ENCODE measurements at places on chromosomes 1 and 21.

GRCh38 chr1:155167166-155168104 is 5.7 kb downstream of the KRTCAP2 start:
- DNase-seq: peak; percentile 92

GRCh38 chr1:45259053-45259452 is 52.6 kb upstream of the ZSWIM5 start:
- no peak for DNase-seq

GRCh38 chr1:37282764-37283163 is 191.6 kb upstream of the ZC3H12A start:
- no peak for DNase-seq

- peak; percentile 45 for DNase-seq
Measured at GRCh38 chr1:18109756-18110597, 2.4 kb downstream of the IGSF21 start.

- DNase-seq: no peak
Measured at GRCh38 chr1:5753549-5754421, 238.4 kb downstream of the NPHP4 start.

GRCh38 chr1:43069461-43070050 is 102.5 kb downstream of the EBNA1BP2 start:
- no peak for DNase-seq

- no peak for DNase-seq
Measured at GRCh38 chr1:62962901-62963776, 179.2 kb downstream of the ATG4C start.

DNA sequence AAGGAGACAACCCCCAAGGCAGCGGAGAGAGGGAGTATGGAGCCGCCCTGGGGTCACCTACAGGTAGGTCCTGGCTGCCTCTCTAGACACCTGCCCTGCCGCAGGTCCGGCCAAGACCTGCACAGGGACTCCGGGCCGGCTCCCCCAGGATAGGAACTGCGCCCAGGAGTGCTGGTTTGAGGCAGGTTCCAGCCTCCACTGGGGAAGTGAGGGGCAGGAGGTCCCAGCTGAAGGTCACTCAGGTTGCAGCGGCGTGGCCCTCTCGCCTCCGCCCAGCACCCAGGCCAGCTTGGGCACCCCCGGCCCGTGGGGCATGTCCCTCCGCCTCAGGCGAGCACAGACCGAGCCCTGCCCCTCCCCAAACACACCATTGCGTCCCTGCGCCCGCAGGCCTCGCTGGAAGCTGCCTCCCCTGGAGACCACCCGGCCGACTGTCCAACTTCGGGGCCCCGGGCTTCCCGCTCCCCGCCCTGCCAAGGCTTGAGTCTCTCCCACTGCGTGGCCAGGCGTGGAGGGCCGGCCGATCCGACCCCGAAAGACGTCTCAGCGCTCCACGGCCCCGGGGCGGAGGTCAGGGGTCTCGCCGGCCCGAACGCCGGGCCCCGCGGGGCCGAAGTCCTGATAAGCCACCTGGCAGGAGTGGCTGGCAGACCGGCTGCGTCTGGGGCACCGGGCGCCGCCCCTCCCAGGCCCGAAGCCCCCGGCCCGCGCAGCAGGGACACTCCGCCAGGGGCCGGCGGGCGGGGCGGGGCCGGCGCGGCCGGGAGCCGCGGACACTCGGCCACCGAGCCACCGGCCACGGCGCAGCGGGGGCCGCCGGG is 1.4 kb upstream of the SKI start:
- no peak for DNase-seq

DNA sequence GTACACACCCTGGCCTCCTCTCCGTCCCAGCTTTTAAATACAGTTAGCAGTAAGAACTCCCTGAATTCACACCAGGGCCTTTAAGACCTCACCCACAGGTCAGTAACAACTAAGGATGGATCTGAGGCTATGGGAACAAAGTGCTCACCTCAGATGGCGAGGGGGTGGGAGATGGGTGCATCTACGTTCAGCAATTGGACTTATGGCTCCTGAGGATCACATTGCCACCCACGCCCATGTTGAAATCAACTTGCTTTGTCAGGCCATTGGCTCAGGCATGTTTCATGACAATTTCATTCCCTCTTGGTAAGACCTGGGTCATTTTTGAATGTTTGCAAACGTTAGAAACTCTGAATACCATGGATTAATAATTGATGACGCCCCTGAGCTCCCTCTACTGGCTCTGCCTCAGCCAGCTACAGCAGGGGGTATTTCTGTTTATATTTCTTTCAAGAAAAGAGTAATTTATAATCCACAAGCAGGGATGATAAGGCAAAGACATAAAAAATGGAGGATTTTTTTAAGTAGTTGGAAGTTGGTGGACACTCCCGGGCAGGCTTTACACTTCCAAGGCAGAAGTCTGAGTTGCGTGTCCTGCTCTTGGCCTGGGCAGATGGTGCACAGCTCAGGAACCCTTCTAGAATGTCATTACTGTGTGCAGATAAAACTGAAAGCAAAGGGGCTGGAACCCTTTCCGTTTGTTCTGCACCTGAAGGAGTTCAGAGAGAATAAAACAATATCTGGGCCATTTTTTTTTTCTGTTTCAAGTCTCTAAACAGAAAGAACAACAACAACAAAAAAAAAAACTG is 13.7 kb upstream of the LBR start:
- no peak for DNase-seq

DNA sequence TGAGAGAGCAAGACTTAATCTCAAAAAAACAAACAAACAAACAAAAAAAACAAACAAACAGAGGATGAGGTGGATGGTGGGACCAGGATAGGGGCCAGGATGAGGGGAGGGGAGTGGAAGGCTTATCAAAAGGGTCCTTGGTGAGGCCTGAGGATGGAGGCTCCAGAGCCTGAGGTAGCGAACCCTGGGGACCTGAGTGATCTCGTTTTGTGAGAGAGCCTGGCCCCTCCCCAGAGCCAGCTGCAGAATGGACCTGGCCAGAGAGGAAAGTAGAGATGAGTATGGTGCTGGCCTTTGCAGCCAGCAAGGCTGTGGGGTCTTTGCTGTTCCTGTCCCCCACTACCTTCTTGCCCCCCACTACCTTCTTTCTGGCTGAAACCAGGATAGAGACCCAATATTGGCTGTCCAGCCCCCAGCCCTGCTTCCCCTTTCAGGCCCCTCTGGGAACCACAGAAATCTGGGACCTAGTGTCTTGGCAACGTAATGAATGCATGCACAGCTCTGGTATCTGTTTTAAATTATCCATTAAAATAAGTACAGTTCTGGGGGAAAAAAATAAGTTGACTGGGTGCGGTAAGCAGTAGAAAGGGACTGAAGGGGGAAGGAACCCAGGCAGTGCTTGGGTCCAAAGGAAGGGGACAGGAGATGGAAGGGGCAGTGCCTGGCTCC is 1.1 kb upstream of the LMNA start:
- no peak for DNase-seq

DNA sequence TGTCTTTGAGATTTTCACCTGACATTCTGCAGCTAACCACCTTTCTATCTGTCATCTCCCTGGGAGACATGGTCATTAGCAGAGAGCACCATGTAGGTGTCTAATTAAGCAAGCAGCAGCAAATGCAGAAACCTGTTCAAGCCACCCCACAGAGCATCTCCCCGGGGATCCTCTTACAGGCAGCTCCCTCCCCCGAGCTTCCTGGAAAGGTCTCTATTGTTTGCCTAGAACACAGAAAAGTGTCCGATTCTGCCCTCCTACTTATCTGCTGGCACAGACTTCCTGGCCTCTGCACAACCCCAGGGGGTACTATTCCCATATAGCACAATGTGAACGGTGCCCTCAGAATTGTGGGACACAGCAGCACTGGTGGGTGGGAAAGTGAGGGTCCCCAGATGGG is 46.1 kb downstream of the PLEKHA6 start:
- no peak for DNase-seq

DNA sequence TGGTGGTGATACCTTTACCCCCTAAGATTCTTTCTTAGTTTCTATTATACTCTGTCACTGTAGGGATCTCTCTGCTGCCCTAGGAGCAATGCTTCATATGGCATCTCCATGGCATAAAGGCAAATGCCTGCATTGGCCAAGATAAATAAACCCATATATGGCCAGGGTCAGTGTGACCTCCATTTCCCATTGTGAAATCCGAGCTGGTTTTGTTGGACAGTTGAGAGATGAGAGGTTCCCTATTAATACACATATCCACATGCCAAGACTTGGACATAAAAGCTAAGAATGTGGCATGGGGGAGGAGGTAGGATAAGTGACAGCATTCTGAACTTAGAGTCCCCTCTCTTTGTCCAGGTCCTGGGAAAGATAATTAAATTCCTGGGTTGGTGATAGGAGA is 1.4 kb downstream of the TPM3 start:
- no peak for DNase-seq

DNA sequence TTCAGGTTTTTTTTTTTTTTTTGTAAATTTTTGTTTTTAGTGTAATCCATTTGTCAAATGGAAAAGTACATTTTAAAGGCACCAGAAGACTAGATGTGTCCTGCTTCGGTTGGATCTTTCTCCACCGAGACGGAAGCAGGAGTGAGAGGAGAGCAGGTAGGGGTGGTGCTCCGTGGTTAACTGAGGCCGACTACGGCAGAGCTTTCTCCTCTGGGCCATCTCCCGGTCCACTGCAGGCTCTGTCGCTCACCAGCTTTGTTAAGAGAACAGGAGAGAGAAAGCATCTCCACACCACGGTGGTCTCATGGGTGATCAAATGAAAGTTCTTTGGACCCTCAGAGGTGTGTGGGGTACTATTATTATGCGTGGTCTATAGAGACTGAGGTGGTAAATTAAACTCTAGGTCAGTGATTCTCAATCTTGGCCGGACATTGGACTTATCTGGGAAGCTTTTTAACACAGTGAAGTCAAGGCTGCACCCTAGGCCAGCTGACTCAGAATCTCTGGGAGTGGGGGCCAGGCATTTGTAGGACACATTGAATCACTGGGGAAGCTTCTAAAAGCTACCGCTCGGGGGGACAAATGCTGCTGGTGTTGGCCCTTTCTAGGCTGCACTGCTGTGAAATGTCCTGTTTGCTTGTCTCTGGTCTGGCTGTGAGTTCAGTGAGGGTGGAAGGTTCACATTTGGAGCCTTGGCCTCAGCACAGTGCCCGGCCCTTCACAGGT is 25.0 kb downstream of the ABCA4 start:
- DNase-seq: no peak

DNA sequence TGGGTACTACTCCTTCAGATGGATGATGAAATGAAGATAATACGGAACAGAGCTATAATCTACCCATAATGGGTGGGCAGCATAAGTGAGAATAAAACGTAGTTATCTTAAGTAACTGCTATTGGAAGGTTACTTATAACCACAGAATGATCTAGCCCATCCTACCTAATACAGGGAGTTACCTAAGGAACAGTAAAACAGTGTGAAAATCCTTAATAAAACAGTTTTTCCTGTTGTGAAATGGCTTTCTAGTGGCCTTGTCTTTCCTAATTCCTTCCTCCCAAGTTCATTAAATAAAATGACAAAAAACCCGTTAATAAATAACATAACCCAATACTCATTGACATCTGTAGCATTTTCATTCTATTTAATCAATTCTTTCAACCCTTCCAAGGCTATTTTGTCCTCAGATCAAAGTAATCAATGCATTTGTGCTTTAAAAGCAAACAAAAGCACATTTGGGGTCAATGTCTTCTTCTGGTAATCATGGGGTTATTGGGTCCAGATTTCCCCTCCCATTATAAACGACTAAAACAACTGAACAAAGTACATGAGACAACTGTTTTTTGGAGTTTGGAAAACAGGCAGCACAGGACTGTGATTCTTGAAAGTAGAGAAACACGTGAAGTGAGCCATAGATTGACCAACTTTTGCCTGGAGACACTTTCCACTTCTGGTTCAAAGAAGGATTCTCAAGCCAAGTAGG is 42.0 kb downstream of the PAPPA2 start:
- no peak for DNase-seq

- DNase-seq: no peak
Measured at GRCh38 chr1:221753828-221754188, 11.9 kb upstream of the DUSP10 start.

DNA sequence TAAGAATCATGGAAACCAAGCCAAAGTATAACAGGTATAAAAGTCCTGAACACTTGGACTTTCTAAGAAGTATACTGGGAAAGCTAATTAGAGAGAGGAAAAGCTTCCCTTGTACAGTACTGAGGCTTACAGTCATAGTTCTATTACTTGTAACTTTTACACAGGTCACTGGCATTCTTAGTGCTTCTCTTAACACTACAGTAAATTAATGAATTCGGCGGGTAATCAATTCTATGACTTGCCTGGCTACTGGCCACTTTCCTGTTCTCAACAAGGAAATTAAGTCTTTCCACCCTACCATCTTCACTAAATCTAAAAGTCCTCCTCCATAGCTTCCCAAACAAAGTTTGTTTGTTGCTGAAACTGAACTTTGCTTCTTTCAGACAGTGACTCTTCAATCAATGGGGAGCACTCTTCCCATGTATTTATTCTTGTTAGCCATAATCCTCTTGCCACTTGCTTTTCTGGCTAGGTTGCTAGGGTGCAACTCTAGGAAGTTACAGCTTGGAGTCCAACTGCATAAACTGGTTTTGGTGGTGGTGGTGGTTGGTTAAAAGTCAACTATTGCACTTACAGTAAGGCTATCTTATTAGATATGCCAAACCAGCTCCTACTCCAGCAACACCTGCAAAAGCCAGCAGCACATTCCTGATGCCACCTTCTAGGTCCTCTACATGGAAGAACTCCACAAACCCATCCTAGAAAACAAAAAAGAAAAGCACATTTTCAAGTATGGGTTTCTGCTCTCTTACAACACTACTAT is 2.4 kb downstream of the MCL1 start:
- DNase-seq: no peak

DNA sequence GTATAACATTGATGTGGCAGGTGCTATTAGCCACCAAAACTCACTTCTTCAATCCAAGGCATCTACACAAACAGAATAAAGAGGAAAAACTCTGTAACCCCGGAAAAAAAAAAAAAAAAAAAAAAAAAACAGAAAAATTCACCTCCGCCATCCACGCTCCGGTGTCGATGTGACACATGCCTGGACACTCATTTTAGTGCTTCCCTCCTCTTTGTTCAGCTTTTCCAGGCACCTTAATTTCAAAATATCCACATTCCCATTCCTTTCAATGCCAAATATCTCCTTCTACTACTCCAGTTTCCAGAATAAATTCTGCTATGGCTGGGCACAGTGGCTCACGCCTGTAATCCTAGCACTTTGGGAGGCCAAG is 5.8 kb upstream of the RERE start:
- DNase-seq: no peak

- DNase-seq: peak; percentile 65
Measured at GRCh38 chr1:9960706-9961562, 17.7 kb downstream of the NMNAT1 start.

DNA sequence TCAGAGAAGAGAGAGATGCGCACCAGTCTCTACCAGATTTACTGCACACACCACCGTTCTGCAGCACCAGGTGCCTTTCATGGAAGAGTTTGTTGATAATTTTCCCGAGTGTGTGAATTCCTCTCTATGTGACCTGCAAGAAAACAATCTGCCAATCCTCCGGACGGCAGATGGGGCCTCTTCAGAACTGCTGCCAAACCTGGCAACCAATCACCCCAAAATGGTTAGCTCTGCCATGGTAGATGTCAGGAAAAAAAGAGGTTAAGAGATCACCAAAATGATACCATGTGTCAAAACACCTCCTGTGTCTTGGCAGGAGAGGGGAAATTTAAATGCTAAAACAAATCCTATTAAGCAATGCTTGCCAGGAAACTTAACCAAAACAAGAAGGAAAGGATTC is 96.5 kb downstream of the DAB1 start:
- DNase-seq: no peak

All from NCI-H1930 (cell line).